ENCODE measurements at places on chromosomes 3 and 15.

GRCh38 chr15:73249499-73249898, 119.3 kb downstream of the HCN4 start:
- no peak for DNase-seq

DNA sequence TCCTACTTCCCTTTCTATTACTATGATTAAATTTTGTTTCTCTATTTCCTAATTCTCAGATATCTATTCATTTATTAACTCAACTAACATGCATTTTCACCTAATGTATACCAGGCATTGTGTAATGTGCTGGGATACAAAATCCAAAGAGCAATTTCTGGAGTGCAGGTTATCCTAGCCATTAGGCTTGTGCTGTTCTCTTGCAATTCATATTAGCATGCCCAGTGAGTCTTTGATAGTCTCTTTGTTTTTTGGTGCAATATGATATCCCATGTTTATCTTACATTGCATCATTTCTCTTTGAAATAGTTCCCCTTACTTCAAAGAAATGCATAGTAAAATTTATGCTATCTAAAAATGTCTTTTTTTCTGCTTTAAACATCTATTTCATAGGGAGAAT, 13.9 kb upstream of the DPPA4 start:
- DNase-seq = no peak

DNA sequence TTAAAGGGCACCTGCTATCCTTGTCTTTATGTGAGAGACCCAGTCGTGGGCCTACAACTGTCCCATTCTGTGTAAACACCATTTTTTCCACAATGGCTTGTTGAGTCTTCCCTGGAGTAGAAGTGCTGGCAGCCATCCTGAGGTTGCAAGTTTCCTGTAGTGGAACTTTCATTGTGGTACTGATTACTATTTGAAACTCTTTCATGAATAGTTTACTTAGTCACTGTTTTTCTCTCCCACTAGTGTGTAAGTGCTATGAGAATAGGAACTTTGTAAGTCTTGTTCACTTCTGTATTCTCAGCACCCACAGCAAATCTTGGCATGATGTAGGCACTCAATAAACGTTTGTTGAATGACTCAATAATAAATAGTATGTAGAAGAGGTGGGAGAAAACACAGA, 48.6 kb downstream of the RARB start:
- DNase-seq = no peak

- DNase-seq = no peak
Observed at GRCh38 chr3:37367436-37367835, 193.1 kb upstream of the LRRFIP2 start.

DNA sequence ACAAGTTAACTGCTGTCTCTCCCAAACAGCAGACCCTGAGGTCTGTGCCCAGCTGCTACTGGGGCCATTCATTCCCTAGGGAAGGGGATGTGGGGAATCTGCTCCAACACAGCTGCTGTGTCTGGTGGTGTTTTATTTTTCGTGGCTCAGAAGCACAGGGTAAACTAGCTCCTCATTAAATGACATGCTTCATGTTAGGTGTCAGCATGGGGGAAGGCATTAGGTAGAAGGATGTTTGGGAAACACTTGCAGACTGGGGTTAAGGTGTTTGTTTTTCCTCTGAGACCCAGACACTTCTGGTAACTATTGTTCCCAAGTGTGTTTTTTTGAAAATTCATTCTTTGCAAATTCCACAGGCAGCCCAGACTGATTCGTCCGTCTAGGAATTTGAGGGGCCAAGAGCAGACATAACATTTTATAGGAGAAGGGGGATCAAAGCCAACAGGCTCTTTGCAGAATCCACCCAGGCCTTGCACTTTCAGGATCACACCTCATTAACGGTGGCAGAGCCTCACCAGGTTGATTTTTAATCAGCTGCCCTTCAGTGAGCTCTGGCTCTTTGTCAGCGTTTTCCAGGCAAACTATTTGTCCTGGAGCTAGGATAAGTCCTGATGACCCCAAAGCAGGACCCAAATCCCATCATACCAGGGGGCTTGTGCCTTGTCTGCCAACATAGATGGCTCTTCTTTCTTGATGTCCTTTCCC, 65.4 kb upstream of the ITGA11 start:
- no peak for DNase-seq

DNA sequence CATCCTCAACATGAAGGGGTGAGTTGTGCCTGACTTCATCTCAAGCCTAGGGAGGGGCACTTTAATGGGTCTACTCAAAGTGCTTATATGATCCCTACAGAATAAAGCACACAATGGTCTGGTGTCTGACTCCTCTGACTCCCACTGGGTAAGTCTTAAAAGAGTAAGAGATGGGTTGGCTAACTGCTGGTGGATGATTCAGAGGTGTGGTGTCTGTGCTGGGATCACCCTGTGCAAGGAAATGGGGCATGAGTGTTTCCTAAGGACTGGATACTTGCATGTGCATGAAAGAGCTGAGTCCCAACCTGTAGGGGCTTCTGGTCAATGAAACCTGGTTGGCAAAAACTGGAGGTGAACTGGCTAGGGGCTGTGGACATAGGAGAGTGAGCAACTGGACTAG, 158.8 kb downstream of the IL20RB start:
- DNase-seq = no peak

DNA sequence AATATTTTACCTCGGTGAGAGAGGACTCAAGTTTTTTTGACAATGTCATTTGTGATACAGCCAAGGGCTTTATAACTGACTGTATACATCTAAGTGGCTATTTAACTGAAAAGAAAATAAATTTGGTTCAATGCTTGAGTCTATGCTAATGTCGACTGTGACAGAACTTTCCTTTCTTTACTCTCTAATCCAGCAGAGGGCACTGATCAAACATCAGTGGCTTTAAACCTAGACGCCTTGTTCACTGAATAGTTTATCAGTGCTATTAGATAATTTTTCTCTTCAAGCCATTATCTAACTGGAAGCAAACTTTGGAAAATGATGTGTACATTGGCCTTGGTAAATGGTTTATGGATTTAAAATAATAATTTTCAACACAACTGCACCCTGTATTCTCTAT, 285.1 kb downstream of the CHL1 start:
- no peak for DNase-seq

- DNase-seq = no peak
Observed at GRCh38 chr3:71524672-71525071, 58.9 kb downstream of the FOXP1 start.

DNA sequence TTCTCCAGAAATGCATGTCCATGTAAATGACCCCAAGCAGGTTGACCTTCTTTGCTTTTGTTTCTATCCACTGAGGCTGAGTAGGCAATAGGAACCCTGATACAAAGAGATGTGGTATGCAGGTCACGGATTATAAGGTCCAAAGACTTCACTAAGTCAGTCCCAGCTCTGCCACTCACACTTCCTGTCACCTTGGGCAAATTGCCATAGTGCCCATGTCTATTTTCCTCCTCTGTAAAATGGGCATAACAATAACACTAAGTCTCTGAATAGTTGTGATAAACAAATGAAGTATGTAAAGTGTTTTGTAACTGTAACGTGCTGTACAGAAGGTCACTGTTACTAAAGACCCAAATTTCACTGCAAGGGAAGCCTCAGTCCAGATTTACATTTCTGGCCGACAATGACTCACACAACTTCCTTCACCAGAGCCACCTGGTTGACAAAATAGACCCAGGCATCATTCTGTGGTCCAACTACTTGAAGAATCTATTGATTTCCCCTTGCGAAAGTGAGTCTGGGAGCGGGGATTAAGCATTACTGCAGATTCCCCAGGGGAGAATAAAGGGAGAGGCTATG, 175.4 kb upstream of the LPP start:
- no peak for DNase-seq

DNA sequence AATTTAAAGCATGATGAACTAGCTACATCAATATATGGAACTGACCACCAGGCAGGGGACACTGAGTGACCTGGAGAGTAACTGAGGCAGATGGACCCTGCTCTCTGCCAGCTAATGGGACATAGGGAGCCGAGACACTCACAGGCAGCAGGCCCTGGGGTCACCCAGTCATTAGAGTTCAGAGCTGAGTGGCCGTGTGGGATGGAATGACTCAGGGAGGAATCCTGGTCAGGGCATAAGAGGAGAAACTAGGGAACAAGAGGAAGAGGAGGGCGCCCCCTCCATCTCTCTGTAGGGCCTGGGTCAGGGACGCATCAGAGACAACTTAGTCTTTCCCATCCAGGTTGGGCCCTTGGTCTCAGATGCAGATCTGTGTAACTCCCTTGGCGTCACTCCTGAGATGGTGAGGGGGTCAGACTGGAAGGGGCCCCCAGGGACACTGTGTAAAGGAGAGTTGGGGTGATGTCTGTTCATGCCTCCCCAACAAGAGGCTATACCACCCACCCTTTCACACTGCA, 39.8 kb downstream of the CCDC12 start:
- no peak for DNase-seq

DNA sequence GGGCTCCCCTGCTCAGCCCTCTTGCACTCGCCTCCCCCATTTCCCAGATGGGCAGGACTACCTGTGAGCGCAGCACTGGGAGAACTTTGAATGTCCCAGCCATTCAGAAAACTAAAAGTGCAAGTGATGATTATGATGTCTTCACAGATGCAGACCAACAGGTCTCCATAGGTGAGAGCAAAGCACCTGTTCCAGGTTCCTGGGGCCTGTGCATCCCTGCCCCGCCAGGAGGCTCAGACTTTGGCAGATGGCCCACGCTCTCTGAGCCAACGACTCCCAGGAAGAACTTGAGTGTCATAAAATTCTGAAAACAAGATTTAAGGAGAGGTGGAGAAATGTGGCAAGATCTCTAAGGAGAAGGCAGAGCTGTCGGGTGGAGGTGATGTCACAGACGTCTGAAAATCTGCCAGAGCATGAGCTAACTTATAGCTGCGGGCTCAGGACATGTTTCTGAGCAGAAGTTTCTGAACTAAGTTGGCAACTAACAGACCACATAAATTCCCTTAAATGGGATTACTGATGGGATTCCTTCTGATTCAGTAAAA, 110.8 kb upstream of the IGF1R start:
- DNase-seq = no peak

DNA sequence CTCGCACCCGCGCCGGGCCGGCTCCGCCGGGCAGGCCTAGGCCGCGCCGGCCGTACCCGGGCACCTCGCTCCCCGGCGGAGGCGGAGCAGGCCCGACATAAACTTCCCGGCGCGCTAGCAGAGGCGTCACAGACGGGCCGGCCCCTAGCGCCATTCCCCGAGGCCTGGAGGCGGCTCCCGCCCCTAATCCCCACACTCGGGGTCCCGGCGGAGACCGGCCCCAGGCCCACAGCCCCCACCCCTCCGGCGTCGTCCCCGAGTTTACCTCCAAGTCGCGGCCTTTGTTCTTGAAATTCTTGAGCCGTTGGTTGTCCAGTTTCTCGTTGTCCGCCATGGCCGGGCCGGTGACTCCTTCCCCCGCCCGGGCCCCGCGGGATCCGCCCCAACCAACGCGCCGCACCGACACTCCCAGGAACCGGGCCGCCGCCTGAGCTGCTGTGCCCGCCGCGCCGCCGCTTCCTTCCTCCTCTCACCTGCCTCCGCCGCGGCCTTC, 376 bp downstream of the KPNA4 start:
- no peak for DNase-seq

DNA sequence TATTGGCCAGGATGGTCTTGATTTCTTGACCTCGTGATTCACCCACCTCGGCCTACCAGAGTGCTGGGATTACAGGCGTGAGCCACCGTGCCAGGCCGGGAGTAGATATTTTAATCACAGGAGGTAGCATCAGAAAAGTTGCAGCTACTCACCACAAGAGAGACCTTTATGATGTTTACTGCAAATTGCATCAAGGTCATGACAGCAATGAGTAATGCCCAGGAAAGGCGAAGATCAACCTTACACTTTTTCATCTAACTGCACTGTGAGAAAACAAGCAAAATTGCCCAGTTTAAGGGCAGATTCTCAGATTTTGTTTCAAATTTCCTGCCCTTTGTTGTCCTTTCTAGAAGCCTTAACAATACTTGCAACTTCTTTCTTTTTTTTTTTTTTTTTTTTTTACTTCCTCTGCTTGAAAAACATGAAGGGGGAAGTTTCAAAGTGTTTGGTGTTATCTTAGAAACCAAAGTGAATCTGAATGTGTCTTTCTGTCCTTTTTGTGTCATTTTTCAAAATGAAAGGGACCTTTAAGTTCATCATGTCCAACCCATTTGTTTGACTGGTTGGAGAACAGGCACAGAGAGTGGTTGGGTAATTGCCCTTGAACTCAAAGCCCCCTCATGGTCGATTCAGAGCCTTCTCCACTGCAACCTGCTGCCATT, 25.0 kb downstream of the TGFBR2 start:
- no peak for DNase-seq

GRCh38 chr15:69357773-69358771, 56.1 kb upstream of the KIF23 start:
- DNase-seq = no peak

- peak; percentile 14 for DNase-seq
Observed at GRCh38 chr15:36291501-36291900, 287.9 kb upstream of the CDIN1 start.

- no peak for DNase-seq
Observed at GRCh38 chr3:95044101-95044500, 981.2 kb downstream of the NSUN3 start.

DNA sequence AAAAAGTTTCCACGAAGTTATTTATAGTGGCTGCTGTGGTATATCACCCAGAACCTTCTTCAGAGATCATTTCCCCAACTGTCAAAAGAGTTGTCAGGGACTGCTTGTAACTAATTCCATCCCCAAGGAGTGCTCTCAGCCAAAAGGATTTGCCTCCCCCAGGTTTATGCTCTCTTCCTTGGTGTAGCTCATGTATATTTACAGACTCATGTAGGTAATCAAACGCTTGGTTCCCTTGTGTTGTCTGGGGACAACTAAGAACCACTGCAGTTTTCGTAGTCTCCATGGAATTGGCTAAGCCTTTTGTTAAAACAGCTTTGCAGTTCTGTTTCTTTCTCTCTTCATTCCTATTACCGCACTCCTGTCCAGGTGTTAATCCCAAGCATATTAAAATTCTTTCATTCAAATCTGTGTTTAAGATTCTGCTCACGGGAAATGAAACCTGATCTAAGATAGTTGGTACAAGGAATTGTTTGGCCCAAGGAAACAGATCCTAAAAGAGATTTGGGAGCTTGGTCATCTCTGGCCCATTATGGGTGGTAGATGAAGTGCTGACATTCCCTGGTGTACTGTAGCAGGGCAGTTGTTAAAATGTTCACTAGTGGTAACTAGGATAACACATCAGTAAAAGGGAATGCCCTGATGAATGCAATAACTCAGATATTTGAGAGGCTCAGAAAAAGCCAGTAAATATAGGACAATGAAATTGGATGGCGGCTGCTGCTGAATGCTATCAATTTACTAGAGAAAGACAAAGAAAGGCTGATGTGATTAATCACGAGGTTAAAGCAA, 361.3 kb upstream of the GBE1 start:
- no peak for DNase-seq
